Occipital lobe (tissue), 3 donors: ENCODE measurements at places on chromosomes 1 and 21. TPM values are rescaled to one million over a fixed set of nuclear protein-coding genes. Genes with fewer than 3 reads are reported as not detected.

The DTL gene
- total RNA-seq: 2.7 TPM

The ZBED6 gene
- 8.1 TPM for total RNA-seq

The FMN2 gene
- 61.1 TPM for total RNA-seq

The LCE2B gene
- not detected for total RNA-seq

The TFF3 gene
- not detected for total RNA-seq

The TTC22 gene
- 0.16 TPM for total RNA-seq

The LCE3D gene
- not detected for total RNA-seq

The CYP4A22 gene
- not detected for total RNA-seq
